ENCODE measurements at places on chromosomes 16 and 17.

GRCh38 chr17:12077773-12078172 lies 57.1 kb downstream of the MAP2K4 start:
- DNase-seq, result no peak

GRCh38 chr16:54873071-54873470 lies 57.6 kb upstream of the IRX5 start:
- no peak for DNase-seq

DNA sequence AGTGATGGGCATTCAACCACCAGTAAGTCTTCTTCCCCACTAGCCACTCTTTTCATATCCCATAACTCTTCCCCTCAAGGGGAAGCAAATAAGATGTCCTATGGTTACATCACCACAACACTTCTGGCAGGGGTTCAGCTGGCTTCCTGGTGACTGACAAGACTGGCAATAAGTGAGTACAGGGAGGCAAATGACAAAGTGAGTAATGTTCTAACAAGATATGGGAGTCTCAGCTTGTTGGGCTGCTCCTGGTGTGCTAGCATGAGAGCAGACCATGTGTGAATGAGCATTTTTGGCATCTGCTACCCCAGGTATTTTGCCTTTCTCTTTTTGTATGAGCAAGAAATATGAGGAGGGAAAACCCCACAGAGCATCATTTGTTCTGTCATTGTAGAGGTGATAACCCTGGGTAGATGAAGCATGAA lies 9.9 kb downstream of the TMIGD1 start:
- no peak for DNase-seq

DNA sequence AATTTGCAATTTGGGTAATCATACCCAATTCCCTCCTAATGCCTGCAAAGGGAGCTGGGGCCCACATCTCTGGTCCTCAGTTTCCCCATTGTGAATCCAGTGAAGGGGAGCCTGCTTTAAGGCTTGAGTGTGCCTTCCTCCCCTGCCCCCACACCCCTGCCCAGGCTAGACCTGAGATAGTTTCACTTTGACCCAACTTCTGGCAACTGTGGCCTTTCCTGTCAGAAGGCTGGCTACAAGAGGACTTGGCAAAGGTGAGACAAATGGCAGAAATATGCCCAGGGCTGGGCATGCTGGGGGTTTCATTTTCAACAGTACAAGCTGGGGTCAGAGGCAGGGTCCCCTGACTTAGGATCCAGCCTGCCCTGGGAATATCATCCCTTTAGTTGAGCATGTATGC lies 10.0 kb downstream of the SOCS1 start:
- DNase-seq, result no peak

GRCh38 chr16:81971853-81972252 lies 39.4 kb downstream of the SDR42E1 start:
- no peak for DNase-seq

DNA sequence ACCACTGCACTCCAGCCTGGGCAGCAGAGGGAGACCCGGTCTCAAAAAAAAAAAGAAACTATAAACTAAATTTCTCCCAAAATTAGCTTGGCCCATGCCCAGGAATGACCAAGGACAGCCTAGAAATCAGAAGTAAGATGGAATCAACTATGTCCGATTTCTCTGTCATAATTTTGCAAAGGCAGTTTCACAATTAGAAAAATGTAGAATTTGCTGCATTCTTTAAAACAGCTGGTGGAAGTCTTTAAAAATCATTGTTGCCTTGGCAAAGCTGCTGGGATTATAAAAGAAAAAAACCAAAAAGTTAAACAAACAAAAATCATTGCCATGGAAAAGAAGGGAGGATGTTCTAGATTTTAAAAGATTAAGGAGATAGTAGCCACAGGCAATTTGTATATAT lies 32.4 kb downstream of the WWP2 start:
- no peak for DNase-seq

DNA sequence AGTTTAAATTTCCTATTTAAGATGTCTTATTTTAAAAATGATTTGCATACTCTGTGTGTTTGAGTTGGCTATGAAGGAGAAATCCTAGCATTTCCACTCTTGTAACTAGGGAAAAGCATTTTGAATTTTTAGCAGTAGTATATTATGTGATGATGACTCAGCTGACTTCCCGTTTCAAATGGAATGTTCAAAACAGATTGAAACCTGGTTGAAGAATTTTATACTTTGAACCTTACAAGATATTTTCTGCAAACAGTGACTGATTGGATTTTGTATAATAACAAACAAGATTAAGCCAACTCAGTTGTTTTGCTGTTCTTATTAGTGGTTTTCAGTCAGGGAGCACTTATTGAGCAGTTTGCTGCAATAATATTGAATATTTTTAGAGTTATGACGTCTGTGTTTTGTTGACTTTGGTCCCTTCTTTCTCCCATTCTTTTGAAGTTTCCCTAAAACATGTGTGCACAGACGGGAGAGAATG lies 8.0 kb downstream of the TNRC6A start:
- DNase-seq, result no peak

- DNase-seq, result peak; percentile 96
These were observed 46.6 kb upstream of the NUDT7 start for GRCh38 chr16:77675464-77676324.

GRCh38 chr16:75552951-75553350 lies 3.1 kb downstream of the TMEM231 start:
- DNase-seq, result no peak

GRCh38 chr17:76264425-76264754 lies 758 bp upstream of the UBALD2 start:
- no peak for DNase-seq

- peak; percentile 67 for DNase-seq
These were observed 45.2 kb upstream of the BCAR1 start for GRCh38 chr16:75296606-75297005.

DNA sequence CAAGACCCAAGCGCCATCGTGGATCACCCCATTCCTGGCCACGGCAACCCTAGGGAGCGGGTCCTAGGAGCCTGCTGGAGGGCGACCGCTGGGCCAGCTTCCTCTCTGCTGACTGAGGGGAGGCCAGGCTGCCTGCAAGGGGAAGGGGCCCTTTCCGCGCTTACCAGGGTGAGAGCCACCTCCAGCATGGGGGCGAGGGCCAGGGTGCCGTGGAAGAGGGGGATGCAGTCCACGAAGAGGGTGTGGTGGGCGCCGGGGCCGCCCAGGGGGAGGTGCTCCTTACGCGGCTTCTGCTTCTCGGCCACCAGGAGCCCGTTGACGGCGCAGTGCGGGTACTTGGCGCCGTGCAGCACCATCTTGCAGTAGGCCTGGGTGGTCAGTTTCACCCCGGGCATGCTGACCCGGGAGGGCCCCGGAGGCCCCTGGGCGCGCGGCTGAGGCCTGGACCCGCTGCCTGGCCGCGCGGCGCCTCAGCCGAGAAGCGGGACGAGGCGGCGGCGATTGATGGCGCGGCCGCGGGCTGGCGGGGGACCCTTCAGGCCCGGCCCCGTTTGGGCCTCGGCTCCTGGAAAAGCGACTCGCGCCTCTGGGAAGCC lies 345 bp downstream of the EMC8 start:
- DNase-seq, result no peak

DNA sequence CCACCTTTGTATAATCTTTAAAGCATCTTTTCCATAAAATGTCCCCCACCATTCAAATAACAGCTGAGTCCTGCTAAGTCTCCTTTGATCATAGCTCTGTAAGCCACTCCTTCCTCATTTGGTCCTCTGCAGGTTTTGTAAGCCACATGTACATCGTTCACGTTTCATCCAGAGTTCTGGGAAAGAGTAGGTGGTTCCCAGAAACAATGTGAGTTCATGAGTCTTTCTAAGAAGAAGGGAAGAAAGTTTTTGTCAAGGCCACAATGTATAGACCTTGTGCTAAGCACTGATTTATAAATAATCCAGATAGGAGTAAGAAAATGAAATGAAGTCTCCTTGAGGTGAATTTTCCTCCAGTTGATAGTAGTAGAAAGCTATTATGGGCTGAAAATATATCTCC lies 8.7 kb upstream of the ANKS4B start:
- no peak for DNase-seq

- no peak for DNase-seq
These were observed 8.9 kb downstream of the TVP23A start for GRCh38 chr16:10809706-10810105.

GRCh38 chr17:79018370-79018695 lies 5.6 kb upstream of the C1QTNF1 start:
- DNase-seq, result no peak

- no peak for DNase-seq
These were observed 238.1 kb upstream of the CDH5 start for GRCh38 chr16:66128371-66128770.

- no peak for DNase-seq
These were observed 41.8 kb upstream of the CDH8 start for GRCh38 chr16:62077998-62078397.

DNA sequence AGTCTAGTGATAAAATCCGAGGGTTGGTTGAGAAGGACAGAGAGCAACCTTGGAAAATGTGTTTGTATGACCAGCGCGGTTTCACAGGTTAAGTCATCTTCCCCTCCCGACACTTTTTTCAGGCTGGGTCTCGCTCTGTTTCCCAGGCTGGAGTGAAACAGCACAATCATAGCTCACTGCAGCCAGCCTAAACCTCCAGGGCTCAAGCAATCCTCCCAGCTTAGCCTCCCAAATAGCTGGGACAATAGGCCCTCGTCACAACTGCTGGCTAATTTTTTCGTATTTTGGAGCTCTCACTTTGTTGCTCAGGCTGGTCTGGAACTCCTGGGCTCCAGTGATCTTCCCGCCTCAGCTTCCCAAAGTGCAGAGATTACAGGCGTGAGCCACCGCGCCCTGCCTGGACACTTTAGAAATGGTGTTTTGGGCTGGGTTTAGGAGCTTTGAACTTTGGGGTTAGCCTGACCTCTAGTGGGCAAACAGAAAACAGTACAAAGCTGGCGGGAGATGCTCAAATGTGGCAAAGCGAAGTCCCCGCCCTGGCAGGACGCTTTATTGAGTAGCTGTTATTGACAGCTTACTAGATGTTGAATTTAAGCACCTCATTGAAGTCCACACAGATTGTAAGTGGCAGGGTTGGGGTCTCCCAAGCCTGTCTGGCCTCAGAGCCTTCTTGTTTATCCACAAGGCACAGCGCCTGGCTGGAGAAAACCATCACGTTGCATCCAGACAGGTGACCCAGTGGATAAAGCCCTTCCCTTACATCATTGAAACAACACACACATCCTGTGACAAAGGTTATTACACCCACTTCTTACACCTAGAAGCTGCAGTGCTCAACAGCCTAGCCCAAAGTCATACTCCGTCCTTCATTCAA lies 34.7 kb upstream of the RBBP6 start:
- DNase-seq, result peak; percentile 88

DNA sequence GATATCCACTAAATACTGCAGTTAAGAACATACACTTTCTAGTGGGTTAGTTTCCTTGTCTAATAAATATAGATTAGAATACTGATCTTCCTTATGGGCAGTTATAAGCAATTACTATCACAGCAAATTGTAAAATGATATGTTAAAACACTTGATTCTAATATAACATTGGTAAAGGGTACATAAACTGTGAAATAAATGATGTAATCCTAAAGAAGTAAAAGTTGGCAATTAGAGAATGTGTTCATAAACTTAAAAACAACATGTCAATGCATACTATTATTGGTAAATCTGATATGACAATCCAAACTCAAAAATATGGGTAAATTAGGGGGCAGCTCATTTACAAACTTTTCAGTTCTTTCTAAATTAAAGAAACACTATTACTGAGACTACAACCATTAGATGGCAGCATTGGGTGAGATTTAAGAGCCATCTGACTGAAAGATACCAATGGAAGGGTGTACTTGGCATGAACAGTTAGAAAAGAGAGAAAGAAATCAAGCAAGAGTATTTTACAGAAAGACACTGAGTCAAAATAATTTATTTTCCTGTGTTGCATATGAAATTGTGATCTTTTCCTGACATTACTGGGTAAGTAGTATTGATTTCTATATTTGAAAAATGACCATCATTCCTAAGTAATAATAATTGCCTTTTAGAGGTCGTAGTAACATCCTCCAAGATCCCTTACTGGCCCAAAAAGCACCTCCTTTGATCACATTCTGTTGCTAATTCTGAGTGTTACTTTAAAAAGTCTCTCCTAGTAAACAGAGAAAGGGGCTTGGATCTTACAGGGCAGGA lies 119.6 kb downstream of the SPAG9 start:
- peak; percentile 82 for DNase-seq

DNA sequence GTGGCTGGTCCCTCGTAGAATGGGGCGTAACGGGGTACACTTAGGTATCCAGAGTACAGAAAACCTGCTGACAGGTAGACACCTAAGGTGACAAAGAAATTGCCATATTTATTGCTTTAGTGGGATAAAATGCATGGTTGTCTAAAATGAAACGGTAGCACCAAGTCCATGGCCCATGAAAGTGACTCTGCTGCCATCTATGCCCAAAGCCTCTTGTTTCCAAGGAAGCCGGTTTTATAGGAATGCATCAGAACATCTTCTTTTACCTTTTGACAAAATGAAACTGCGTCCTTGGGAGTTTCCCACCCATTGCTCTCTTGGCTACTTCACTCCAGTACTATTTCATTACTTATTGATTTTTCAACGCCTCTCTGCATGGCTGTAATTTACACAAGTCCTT lies 151.3 kb upstream of the ZFHX3 start:
- DNase-seq, result no peak

DNA sequence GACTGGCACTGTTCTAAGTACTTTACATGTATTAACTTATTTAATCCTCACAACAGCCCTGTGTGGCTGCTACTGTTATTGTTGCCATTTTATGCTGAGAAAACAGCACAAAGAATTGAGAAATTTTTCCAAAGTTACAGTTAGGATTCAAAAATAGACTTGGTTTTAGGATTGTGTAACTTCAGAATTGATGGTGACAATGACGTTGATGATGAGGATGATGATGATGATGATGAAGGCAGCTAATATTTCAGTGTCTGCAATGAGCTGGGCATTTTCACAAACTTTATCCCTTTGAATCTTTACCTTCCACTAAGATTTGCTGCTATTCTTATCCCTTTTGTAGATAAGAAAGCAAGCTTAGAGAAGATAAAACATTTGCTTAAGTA lies 22.1 kb downstream of the PRKCB start:
- no peak for DNase-seq

- DNase-seq, result no peak
These were observed 7.6 kb downstream of the SYT17 start for GRCh38 chr16:19175492-19176262.

GRCh38 chr17:64565563-64565962 lies 58.8 kb downstream of the CEP95 start:
- DNase-seq, result no peak

DNA sequence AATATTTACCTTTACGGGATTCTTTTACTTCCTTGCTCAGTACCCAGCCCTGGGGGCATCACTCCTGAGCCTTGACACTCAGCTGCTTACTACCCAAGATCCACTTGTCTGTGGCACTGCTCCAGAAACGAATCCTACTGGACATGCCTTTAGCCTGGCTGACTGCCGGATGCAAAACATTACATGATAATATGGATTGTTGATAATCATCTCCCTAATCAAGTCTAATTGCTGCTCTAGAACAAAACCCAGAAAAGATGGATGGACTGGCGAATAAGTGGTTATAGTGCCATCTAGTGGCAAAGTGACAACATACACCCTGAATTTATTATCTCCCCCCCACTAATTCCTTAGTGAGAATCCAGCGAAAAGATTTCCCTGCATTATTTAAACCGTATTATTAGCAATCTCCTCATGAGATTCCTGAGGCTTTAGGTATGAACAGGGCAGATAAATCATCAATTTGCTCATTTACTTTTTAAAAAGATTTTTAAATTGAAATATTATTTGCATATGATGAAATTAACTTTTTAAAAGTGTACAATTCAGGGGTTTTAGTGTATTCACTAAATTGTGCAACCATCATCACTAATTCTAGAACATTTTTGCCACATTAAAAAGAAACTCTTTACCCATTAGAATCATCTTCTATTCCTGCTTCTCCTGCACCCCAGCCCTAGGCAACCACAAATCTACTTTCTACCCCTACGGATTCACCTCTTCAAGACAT lies 61.6 kb downstream of the RGS9 start:
- peak; percentile 86 for DNase-seq

GRCh38 chr16:16042076-16042475 lies 92.7 kb downstream of the ABCC1 start:
- peak; percentile 51 for DNase-seq
